ENCODE measurements at places on chromosomes 1 and 21. TPM values are rescaled to one million over a fixed set of nuclear protein-coding genes. Genes with fewer than 3 reads are reported as not detected.

PAPPA2 gene
- 2.3 TPM for total RNA-seq

PRDM15 gene
- total RNA-seq, result 10.2 TPM

MMEL1 gene
- 4.0 TPM for total RNA-seq

PDC gene
- not detected for total RNA-seq

CACHD1 gene
- 9.4 TPM for total RNA-seq

All from glutamatergic neuron (in vitro differentiated cells).